LoVo (cell line): ENCODE measurements at places on chromosomes 1 and 21.

DNA sequence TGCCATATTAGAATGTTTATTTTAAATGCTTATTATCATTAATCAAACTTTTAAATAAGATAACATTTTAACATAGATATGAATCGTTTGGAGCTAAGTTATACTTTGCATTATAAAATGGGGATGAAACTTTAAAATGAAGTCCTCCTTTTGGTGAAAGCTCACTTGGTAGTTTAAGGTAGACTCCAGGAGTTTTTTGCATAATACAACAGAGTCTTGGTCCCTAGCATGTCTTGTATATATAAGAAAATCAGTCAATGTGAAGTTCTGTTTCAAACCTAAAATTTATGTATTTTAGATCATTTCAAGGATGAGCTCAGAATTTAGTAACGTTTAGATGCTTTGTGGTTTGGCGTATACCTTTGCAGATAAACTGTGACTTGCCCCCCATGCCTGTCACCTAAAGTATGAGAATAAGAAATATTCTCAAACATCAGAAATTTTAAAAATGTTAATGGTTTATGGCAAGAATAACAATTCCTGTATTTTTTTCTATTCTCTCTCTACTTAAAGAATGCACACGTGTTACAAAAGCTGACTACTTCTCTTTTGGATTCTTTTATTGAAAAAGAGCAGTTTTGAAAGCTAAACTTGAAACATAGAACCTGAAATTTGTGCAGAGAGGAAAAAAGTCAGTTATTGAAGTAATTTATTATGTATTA, 3.8 kb downstream of the NFIA start:
- DNase-seq: no peak

DNA sequence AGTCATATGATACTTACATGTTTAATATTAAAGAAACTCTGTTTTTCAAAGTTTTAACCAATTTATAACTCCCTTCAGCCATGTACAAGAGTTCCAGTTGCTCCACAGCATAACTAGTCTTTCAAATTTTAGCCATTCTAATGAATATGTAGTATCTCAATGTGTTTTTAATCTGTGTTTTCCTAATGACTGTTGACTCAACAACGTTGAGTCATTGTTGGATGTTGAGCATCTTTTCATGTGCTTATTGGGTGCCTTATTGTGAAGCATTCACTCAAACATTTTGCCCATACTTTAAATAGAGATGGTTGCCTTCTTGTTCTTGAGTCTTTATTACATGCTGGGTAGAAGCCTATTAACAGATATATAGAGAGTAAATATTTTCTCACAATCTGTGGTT, 240.2 kb upstream of the LYPLAL1 start:
- no peak for DNase-seq

- no peak for DNase-seq
Measured at GRCh38 chr21:41029571-41029970, 138.4 kb upstream of the BACE2 start.

DNA sequence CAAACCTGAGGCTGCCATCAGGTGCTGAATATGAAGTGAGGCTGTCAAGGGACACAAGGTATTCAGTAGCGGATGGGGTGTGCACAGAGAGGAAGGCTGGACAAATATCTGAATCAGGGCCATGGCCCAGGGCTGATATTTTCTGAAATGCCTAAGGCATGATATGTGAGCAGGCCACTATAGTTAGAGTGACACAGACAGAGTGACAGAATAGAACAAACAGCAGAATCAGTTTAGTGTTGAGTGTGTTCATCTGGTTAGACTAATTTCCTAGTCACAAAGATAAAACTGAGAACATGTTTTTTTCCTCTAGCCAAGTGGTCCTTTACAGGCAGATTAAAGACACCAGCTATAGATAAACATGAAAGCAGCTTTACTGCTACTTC, 3.9 kb downstream of the OVAAL start:
- no peak for DNase-seq

GRCh38 chr1:244365809-244366208, 85.9 kb downstream of the ADSS2 start:
- DNase-seq: no peak

- no peak for DNase-seq
Measured at GRCh38 chr21:18118566-18118965, 126.1 kb upstream of the CHODL start.

- no peak for DNase-seq
Measured at GRCh38 chr1:100028765-100029164, 59.0 kb downstream of the SLC35A3 start.

- no peak for DNase-seq
Measured at GRCh38 chr1:33086384-33086850, 5.5 kb downstream of the AZIN2 start.

DNA sequence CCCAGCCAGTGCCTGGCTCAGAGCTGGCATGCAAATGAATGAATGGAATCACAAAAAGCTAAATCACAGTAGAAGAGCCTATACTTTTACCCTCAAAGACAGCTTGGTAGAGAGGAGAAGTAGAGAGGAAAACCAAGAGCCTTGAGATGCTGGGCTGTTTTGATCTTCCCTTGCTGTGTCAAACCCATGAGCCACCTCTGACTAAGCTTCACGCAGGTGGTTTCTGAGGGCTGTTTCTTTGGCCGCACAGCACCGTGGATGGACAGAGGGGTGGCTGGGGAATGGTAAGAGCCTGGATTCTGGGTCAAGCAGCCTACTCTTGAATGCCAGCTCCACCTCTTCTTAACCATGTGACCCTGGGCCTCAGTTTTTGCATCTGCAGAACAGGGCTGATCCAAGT, 18.6 kb downstream of the ABCG1 start:
- DNase-seq: no peak

GRCh38 chr1:87103074-87103473, 188.6 kb downstream of the HS2ST1 start:
- no peak for DNase-seq

GRCh38 chr1:215241451-215241850, 158.9 kb downstream of the KCNK2 start:
- DNase-seq: no peak

GRCh38 chr1:164466429-164466828, 92.6 kb upstream of the PBX1 start:
- no peak for DNase-seq

DNA sequence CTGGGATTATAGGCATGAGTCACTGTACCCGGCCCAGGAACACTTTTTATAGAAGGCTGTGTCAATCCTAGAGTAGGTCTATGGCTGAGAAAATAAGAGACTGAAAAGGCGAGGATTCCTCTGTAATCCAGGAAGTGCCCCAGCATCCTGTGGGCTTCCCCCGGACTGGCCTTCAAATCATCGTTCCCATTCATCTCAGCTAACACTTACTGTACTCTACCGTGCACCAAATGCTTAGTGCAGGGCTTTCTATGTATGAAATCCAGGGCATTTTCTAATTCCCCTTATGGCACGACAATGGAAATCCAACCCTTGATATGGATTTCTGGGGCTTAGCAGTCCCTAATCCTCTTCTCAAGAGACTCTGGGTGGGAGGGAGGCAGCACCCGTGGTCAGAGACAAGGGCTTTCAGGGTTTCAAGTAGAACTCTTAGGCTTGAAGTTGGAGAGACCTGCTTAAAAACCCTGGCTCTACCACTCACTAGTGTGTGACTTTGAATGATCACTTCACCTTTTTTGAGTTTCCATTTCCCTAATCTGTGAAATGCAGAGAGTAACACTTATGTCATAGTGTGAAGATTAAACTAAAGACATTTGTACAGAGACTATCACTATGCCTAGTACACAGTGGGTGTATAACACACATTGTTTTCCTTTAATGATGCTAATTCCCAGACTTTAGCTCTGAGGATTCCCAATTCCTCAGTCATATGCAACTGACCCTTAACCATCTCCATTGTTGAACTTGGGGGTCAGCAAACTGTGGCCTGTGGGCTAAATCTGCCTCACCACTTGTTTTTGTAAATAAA, 20.3 kb downstream of the MECR start:
- DNase-seq: no peak

DNA sequence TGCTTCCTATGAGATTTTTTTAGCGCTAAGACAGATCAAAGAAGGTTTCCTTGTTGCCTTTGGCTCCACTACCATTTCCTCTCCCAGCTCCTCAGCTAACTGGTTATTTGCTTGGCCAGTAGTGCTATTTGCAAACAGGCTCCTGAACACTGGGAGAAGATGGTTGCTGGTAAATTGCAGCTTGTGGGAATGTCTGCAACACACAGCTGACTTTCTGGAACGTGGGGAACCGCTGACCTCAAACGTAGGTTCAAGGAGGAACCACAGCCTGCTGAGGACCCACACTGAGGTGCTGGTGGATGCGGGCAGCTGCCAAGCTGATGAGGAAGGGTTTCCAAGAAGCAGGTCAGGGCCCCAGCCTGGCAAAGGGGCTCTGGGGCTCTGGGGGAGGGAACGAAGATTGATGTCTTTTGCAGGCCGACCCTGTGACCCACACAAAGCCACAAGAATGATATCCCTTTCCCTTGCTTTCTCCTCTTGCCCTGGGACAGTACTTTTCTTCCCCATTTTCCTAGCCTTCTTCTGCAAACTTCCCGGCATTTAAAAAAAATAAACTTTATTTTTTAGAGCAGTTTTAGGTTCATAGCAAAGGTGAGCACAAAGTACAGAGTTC, 24.8 kb downstream of the GNG4 start:
- DNase-seq: no peak

- DNase-seq: no peak
Measured at GRCh38 chr1:3561702-3562101, 49.6 kb downstream of the MEGF6 start.

DNA sequence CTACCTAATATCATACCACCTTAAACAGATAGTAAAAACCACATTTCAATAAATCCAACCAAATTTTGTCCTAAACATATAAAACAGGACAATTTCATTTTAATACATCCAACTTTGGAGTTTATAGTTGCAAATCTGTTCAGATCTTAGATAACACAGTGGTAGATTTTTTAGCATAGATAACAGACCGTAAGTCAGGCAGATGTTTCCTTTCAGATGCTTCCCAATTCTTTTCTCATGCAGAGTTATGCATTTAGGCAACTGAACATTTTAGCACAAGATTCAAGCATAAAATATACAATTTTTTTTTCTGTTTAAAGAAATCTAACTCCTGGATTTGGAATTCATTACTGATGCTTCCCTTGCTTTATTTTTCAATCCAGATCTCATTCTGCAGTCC, 156.5 kb upstream of the ZNHIT6 start:
- no peak for DNase-seq

- DNase-seq: no peak
Measured at GRCh38 chr1:115694805-115695204, 53.0 kb downstream of the VANGL1 start.

DNA sequence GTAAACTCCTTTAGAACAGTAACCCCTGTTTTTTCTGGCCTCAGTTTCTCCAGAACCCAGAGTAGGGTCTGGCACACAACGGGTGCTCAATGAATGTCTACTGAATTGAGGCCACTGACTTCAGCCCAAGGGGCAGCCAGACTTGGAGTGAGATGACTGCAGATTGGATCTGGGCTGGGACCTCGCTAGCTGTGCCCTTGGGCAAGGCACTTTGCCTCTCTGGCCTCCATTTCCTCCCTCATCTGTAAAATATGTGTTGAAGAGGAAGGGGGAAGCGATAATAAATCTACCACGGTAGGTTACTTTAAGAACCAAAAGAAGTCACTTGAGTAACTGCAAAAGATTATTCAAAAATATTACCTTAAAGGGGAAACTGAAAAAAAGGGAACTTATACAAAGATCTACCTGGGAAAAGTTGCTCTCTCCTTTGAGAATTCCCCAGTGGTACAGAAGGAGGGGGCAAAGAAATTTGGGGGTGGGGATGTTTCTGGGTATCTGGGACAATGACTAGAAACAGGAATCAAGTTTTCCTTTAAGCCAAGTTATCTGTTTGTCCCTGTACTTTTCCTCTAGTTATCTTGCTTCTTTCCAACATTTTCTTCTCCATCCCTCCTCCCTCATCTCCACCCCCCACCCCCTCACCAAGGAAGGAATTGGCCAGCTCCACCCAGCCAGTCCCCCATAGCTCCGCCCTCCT, 394 bp upstream of the GRHL3 start:
- DNase-seq: no peak

DNA sequence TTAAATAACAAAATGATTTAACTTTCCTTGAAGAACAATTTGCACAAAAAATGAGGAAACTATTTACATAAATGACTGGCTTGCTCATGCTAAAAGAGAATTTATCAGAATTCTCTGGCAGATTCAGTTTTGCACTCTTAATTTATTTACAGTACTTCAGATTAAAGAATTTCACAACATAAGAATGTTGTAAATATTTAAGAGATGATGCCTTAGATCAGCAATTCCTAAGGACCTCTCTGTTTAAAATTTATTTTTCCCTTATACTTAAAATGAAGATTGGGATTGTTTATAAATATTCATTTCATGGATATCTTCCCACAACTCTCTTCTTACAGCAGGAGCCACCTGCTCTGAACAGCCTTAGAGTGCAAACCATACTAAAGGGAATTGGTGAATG, 120.8 kb downstream of the OLFM3 start:
- no peak for DNase-seq

GRCh38 chr21:42161956-42162681, 56.8 kb upstream of the ABCG1 start:
- no peak for DNase-seq

GRCh38 chr1:101781201-101781831, 215.4 kb downstream of the OLFM3 start:
- DNase-seq: no peak

DNA sequence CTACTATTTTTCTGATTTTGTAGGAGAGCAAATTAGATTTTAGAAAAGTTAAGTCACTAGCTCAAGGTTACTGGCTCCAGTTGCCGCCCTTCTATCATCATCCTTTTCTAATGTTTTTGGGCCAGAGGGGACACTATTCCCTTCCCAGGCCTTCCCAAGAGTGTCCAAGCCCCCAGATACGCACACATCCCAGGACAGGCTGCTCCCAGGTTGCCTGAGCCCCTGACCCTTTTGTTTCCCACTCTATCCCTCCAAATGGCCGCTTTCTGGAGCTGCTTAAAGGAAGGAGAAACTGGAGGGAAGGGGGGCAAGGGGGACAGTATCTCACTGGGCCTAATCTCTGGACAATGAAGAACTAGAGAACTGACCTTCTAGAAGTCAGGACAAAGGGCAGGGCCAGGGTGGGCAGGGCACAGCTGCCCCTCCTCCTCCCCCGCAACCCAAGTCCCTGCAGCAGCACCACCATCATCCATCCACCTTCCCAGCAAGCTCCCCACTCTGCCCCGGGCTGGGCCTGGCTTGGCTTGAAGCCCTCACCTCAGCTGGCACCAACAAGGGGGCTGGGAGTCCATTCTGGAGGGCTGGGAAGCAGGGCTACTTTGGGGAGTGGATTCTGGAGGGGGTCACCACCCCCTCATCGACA, 1.1 kb upstream of the MAP7D1 start:
- no peak for DNase-seq

- no peak for DNase-seq
Measured at GRCh38 chr1:37631036-37631435, 3.7 kb downstream of the RSPO1 start.

DNA sequence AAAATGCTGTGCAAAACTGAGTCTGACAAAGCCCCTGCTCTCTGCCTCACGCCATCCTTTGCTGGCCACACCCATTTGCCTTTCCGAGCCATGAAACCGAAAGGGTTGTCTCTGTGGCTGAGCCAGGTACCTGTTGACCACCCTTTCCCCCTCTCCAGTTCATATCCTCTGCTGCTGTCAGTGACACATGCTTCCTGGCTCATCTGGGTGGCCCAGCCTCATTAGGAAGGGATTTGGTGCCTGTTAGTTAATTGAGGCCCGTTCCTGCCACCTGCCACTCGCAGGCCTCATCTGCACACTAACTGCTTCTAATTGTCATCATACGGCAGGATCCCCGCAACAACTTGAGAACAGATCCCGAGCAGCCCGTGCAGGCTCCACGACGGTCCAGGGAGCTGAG, 79.2 kb downstream of the OLIG1 start:
- no peak for DNase-seq
